ENCODE measurements at places on chromosomes 1 and 21.

GRCh38 chr1:10074852-10075730 is 42.3 kb downstream of the UBE4B start:
- no peak for DNase-seq

- DNase-seq, result no peak
These were observed 3.1 kb downstream of the ESPN start for GRCh38 chr1:6427441-6428390.

- peak; percentile 92 for DNase-seq
These were observed at the start of gene GLUL for GRCh38 chr1:182391362-182392049. Gene GLUL (minus strand): TSS chr1:182391790. CDS start chr1:182388737, 3,053 bp downstream.

DNA sequence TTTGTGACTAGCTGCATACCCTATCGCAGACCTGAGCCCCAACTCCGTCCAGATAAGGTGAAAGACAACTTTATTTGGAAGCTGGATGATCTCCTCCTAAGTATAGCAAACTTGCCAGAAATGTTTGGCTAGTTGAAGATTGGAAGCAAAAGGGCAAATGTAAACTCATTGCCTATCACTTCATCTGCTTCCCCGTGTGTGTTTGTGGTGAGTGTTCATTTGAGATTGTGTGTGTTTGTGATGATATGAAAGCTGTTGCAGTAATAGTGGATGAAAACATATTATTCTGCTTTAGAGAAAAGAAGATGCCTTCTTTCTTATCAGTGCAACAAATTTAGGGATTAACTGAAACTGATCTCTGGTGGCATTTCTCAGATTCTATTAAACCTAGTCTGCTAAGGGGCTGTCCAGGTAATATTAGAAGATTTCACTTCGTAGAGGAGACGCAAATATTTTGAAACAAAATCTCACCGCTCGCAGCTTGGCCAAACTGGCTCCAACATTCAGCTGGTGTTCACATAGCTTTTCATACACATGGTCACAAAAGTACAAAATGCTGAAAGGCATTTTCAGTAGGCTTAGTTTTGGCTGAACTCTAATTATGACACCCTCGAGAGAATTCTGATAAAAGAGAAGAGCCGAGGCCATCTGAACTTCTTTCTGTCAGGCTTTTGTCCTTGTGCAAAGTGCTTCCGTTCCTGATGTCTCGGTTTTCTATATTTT is 1.1 kb downstream of the TBX19 start:
- DNase-seq, result no peak

GRCh38 chr1:19068639-19069276 is 112.3 kb upstream of the IFFO2 start:
- no peak for DNase-seq

DNA sequence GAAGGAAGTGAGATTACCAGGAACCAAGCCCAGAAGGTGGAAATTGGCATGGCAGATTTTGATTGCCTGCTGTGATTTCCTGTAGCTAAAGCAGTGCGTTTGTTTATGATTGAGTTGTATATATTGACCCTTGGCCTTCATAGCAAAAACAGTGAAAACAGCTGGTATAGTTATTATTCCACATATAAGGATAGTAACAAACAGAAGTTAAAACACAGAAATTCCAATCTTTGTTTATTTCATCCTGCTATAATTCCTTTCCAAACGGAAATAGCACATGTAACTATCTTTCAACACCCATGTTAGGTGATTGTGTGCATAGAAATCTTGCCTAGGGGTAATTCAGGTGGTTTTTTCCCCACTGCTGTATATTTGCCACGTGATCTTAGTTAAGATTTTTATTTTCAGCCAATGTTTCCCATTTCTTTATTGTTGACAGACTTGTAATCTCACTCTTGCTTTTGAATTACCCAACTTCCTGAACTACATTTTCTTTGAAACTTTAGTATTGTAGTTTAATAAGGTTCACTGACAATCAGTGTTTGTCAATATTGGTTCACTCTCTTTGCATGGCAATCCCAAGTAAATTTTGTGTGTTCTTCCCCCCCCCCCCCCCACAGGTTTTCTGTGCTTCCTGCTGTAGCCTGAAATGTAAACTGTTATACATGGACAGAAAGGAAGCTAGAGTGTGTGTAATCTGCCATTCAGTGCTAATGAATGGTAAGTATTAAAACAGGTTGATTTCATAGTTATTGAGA is 102.7 kb downstream of the CC2D1B start:
- no peak for DNase-seq

DNA sequence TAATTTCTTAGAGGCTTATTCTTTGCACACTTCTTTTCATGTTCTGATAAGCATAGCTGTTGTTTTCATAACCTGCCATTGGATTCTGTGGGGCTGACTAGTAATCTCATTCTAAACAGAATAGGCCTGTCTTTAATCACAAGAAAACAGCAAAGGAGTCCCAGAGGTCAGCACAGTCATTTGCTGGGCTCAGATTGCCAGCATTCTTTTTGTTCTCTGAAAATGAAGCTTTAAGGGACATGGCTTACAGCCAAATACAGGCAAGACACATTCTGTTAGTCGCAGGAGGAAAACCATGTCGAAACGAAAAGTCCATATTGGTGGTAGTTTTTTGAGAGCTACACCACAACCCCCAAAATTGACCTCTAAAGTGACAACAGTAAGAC is 75.0 kb downstream of the MRPS6 start:
- no peak for DNase-seq

- DNase-seq, result no peak
These were observed 29.2 kb downstream of the NEGR1 start for GRCh38 chr1:72253132-72253531.

DNA sequence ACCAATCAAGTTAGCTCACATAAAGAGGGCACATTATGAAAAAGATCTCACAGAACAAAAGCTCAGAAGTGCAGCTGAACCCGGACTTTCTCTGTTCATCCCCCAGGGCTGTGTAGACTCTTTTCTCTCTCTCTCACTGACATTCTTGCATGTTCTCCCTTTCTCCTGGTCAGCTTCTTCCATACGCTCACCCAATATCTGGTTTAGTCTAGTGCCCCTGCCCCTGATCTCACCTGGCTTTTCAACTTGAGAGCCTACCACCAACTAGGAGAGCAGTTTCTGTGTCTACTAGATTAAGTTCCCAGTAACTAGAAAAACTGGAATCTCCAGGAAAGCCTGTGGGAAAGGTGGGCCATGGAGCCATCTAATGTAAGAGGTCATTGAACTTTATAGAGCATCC is 126.9 kb upstream of the GRIK3 start:
- no peak for DNase-seq

DNA sequence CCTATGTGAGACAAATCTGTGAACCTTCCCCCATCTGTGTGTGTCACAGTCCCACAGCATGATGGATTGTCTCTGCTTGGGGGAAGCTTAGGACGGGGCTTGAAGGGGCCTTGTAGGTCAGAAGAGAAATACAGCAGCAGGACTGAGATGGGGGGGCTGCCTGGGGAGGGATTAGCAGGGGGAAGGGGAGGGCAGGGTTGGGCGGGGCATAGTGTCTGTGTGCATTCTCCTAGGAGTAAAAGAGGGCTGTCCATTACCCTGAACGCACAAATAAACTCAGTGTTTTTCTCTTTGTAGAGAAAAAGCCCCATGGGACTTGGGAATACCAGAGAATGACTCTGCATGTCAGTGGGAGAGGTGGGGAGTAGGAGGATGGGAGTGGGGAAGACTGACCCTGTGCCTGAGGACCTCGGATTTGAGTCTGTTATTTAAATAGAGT is 16.4 kb downstream of the RNF220 start:
- DNase-seq, result peak; percentile 85

Data from NCI-H524 (cell line).